Renal cortex interstitium (tissue), 15 donors: ENCODE measurements at places on chromosomes 2 and 18. TPM values are rescaled to one million over a fixed set of nuclear protein-coding genes. Genes with fewer than 3 reads are reported as not detected.

DNA sequence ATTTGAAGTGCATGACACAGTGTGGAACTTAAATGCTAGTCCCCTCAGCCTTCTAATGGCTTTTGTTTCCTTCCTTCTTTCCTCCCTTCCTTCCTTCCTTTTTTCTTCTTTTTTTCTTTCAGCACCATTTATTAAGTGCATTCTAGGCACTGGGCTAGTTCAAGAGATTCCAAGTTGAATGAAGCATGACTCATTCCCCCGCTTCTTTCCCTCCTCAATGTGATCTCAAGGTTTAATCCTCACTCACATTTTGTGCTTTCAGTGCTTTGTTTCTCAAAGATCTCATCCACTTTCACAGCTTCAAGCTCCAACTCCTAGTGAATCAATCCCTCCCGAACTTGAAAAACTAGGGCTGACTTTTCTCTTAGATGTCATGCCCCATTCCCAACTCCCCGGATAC is 90.1 kb downstream of the LBH start:
- DNase-seq = no peak

DNA sequence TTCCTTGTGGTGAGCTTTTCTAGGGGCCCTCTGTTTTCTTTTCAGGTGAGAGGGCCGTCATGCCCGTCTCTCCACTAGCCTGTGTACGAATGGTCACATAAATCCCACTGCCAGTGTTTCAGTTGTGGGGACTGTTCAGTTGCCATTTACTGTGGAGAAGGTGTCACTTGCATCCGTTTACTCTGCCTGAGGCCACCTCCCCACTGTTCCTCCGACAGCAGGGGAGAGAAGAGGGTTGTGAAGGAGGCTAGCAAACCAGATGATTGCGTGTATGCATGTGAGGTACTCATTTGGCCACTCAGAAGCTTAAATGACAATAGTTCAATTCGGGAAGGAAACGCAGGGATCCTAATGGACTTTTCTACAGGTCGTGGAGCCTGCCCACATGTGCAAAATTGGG is 3.3 kb downstream of the MTCL1 start:
- no peak for DNase-seq

The SGO2 gene
- polyA plus RNA-seq = 15.7 TPM

- DNase-seq = no peak
These were observed 32.2 kb downstream of the NR4A2 start for GRCh38 chr2:156300337-156300736.

GRCh38 chr2:98134172-98135005 is 47.4 kb downstream of the VWA3B start:
- no peak for DNase-seq

DNA sequence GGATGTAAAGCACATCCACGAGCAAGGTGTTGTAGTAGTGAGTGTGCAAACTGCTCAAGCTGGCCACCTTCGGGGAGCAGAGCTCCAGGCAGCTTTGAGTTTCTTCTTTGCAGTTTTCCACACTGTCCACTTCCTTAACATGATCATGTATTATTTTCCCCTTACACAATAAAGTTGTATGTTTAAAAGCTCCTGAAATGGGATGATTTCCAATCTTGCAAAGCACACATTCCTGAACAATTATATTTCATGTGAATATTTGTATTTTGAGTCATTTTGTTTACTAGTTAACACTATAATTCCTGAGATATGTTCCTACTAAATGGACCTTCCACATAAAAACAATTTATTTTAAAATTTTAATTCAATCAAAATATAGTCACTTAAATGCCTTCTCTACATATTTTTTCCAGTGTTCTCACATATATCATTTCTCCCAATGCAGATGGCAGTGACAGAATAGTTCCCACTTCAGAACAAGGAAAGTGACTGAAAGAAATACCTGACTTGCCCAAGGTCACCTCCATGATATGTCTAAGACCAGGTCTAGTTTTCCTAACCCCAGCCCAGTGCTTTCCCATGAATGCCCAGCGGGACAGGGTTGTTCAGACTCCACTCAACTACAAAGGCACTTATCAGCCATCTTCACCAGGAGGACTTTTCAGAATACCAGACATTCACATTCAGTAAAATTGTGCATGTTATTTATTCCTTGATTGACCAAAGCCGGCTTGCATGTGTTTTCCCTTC is 5.5 kb downstream of the CYB5A start:
- no peak for DNase-seq

GRCh38 chr2:206561962-206562361 is 80.3 kb upstream of the FAM237A start:
- DNase-seq = no peak

- DNase-seq = no peak
These were observed 2.8 kb downstream of the SERPINB12 start for GRCh38 chr18:63545000-63545399.

The ACP1 gene
- 164 TPM for polyA plus RNA-seq

DNA sequence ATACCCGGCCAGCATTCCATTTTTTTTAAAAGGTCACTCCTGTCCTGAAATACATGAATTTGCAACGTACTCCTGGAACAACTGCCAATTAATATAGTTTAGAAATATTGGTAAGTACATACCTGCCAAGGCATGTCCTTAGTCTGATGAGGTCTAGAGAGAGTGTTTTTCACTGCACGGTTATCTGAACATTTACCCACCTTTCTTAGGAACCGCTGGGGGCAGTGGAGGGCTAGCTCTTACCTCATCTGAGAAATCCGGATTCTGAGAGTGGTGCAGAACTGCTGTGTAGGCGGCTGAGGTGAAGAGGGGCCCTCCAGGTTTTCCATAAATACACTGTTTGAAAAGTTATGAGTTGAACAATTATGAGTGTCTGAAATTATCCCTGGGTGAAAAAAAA is 133.1 kb upstream of the CCDC195 start:
- no peak for DNase-seq

DNA sequence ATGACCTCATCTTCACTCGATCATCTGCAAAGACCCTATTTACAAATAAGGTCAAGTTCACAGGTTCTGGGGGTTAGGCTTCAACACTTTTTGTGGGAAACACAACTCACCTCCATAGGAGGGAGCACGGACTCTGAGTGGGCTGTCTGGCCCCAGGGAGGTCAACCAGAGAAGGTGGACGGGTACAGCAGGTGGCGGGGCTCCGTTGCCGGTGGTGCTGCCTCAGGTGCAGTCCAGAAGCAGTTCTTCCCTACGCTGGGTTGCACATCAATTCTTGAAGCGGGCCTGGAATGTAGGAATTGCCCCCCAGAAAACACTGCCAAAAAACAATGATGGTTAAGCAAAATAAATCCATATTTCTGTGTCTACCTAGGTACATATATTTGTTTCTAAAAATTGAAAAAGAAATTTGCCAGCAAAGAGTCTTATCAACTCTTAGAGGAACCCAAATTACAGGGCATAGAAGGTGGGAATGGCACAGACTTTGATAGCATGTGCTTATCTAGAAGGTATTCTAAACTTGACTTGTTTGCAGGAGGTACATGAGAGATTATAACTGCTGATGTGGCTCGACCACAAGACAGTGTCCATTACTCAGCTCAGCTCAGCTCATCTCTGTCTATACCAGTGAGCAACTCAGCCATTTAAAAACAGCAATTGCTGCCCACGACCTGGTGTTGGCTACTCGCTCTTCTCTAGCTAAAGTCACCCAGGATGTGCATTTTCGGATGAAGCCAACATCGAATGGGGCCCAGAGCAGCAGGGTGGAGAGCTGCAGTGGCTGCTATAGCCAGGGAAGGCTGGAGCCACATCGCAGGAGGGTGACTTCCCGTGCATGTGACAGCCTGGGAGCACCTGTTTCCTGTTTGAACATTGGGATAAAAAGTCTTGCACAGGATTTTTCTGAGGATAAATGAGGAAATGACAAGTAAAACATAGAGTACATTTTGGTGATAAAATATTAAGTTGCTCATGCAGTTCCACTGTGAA is 128.7 kb downstream of the RNF144A start:
- no peak for DNase-seq

- no peak for DNase-seq
These were observed 530.1 kb downstream of the SOX11 start for GRCh38 chr2:6222296-6222695.

The NAT8 gene
- polyA plus RNA-seq = 32.0 TPM

The LIMS3 gene
- 3.9 TPM for polyA plus RNA-seq

The WNT6 gene
- 0.11 TPM for polyA plus RNA-seq

DNA sequence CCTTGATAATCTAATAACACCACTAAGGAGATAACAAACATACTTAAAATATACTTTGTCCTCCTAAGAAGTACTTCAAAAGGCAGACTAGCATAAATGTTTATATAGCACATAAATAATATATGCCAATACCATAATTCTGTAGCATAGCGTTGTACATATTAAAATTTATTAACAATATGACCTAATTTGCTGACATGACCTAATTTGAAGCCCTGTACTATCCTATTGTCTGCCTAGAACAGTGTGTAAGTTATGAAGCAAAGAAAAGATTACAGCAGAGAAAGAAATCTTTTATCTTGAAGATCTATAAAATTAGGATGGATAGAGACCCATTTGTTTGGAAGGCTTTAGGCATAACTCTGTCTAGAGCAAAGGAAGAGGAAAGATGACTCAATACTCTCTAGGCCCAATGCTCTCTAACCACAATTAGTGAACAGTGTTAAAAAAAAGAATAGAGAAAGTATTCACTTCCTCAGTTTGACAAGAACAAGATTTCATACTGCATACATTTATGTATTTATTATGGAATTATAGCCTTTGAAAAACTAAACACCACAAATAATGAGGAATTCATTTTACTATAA is 231.3 kb downstream of the ZRANB3 start:
- no peak for DNase-seq
